ENCODE measurements at places on chromosomes 6 and 20.

DNA sequence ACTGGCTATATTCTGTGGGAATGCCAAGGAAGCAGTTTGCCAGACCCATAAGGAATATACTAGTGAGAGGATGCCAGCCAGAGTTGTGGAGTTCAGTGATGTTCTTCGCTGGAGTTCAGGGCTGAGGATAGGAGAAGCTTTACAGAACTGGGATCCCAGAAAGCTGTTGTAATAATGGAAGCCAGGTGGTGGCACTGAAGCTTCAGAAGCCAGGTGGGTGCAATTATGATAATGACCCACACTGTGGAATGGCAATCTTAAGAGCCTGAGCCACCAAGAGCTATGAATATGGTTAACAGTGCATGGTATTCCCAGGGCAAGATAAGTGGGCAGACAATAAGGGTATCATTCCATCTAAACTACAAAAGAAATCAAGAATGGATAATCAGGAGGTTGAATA, 25.1 kb upstream of the ENPP1 start:
- DNase-seq = no peak

GRCh38 chr20:17897566-17898307, 70.9 kb downstream of the SNX5 start:
- no peak for DNase-seq

DNA sequence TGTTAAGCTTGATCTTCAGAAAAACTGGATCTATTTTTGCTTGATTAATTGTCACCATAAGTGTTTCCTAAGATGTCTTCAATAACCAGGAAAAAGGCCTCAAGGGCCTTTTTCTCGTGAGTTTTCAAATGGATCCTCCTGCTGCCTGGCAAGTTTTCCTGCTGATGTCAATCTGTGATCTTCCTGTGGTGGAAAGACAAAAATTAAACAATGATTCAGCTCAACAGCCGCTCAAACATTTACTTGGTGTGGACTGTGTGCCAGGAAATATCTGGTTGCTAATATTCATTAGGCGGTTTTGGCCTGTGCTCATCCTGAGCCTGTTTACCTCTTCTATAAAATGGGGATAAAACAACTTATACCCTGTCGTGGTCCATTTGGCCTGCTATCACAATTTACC, 35.4 kb upstream of the SSTR4 start:
- DNase-seq = no peak

DNA sequence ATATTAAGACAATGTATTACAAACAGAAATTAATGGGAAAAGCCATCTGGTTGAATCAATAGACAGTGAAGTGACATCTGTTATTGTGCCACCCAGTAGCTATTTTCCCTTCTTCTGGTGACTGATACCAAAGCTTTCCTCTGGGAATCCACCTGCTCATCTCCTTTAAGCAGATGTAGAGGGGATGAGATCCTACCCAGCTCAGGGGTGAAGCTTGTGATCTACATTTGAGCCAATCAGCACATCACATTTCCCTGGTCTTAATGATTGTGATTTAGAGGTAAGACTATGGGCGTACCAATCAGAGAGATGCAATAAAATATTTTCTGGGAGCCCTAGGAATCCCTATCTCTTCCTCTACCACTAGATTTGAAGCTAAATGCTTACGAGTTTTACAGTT, 782.9 kb downstream of the PTPRT start:
- DNase-seq = no peak

DNA sequence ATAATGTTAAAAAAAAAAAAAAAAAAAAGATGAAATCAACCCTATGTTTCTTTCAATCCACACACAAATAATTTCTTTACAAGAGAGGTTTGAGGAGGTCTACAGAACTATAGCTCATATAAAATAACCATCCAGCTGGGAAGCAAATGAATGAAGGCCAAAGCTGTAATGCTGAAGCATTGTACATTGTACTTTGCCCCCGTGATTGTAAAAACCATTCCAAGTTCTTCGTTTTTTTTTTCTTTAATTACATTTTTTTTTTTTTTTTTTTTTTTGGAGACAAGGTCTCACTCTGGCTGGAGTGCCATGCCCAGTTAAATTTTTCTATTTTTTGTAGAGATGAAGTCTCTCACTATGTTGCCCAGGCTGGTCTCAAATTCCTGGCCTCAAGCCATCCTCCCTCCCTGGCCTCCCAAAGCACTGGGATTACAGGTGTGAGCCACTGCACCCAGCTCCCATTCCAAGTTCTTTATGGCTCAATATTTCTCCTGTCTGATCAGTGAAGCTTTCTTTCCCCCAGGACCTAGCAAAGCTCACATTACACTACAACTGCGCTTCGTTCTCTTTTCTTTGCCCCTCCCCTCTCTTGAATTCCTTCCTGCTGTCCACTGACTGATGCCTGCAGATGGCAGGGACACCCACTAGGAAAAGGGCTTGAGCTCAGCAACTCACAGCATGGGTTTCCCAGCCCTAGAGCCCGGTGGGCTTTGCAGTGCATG, 53.0 kb upstream of the NOP56 start:
- DNase-seq = no peak
